ENCODE measurements at places on chromosomes 4 and X. TPM values are rescaled to one million over a fixed set of nuclear protein-coding genes. Genes with fewer than 3 reads are reported as not detected.

GRCh38 chr4:5144384-5144783 is 93.1 kb downstream of the STK32B start:
- no peak for DNase-seq

DNA sequence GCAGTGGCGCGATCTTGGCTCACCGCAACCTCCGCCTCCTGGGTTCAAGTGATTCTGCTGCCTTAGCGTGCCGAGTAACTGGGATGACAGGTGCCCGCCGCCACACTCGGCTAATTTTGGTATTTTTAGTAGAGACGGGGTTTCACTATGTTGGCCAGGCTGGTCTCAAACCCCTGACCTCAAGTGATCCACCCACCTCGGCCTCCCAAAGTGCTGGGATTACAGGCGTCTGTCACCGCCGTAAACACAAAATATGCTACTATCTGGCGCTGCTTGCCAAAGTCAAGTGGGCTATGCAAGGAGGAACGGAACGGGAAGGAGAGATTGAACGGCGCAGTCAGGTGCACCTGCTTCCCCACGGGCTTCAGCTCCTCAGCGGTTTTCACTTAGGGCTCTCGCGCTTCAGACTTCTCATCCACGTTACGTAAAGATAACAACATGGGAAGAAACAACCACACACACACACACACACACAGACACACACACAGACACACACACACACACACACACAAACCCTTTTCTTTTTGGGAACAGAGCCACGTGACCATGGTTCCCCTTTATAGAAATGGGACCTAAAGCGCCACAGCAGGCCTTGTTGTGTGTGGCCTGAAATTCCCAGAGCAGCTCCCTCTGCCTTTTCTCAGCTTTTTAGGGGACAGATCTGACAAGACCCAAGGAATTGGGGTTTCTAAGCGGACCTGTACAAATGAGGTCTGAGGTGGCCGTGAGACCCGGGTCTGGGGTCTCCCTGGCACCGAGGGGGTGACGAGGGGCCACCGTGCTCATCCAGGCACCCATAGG is 1.5 kb downstream of the P2RY8 start:
- DNase-seq, result no peak

- no peak for DNase-seq
Observed at GRCh38 chr4:3829956-3830773, 64.0 kb downstream of the ADRA2C start.

The RHOXF1 gene
- total RNA-seq, result not detected

The NUDT11 gene
- 0.74 TPM for total RNA-seq

GRCh38 chr4:25817059-25817681 is 45.6 kb downstream of the SEL1L3 start:
- no peak for DNase-seq

Data from dermis blood vessel endothelial cell (primary cell).